Stimulated activated CD4-positive, alpha-beta T cell treated with anti-CD3 and anti-CD28 coated beads, TNF-alpha, amount 100 ng/mL, for 48 hours (primary cell): ENCODE measurements at places on chromosomes 13 and 19.

DNA sequence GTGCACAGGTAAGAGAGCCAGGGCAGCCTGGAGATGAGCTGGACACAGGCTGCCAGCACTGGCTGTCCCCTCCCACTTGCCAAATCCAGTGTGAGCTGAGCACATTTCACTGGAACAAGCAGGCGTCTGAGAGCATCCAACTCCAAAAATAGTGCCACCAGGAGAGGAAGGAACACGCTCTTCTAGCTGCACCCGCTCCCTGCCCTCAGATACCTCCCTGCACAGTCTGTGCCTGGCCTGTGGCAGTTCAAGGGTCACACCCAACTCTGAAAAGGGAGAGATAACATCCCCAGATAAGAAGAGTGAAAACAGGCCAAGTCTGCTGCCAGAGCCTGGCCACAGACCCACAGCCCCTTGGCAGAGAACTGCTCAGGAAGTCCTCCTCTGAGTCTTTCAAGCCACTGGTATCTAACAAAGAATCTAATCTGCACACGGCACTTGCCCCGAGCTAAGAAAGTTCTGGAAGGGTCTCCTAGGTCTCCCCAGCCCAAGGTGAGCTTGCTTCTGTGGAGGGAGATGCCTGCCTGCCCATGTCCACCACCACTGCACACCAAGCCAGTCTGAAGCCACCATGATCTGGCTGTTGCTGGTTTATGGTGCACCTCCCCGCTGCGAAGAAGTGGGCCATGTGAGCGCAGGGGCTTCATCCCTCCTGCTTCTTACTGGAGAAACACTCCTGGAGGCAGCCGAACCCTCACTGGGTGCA, 14.7 kb downstream of the ELL start:
- no peak for DNase-seq

GRCh38 chr19:14432791-14433553, at the start of gene PKN1:
Gene PKN1 (plus strand): TSS chr19:14433306. CDS start chr19:14433522, 216 bp downstream.
- no peak for DNase-seq

DNA sequence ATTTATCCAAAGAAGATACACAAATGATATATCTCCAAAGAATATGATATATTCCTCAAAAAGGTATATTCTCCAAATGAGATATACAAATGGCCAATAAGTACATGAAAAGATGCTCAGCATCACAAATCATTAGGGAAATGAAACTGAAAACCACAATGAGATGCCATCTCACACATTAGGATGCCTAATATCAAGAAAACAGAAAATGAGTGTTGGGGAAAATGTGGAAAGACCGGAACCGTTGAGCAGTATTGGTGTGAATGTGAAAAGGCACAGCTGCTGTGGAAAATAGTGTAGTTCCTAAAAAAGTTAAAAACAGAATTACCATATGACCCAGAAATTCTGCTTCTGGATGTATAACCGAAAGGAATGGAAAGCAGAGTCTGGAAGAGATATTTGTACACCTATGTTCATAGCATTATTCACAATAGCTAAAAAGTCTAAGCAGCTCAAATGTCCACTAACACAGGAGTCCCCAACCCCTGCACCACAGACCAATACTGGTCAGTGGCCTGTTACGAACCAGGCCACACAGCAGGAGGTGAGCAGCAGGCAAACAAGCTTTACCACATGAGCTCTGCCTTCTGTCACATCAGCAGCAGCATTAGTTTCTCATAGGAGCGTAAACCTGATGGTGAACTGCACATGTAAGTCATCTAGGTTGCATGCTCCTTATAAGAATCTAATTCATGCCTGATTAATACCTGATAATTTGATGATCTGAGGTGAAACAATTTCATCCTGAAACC, 291.9 kb downstream of the PCDH20 start:
- DNase-seq: no peak

DNA sequence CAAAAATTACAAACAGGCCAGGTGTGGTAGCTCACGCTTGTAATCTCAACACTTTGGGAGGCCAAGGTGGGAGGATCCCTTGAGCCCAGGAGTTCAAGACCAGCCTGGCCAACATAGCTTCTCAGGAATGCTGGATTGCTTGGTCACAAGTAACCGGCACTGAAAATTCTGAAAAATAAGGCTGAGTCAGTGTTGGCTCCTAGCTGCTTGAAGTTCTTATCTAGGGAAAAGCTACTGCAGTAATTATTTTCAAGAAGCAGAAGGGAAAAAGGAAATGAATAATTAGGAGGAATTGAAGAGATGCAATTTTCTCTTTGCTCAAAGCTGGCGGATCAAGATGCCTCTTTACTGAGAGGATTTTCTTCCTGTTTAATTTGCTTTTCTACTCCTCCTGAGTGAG, 75.0 kb upstream of the GTF3A start:
- no peak for DNase-seq

GRCh38 chr19:42363614-42364346, 26.3 kb downstream of the CNFN start:
- no peak for DNase-seq

GRCh38 chr13:36736119-36736726, 62.4 kb downstream of the SERTM1 start:
- DNase-seq: peak; percentile 20

- DNase-seq: no peak
Measured at GRCh38 chr19:30373593-30373992, 1.4 kb downstream of the ZNF536 start.

DNA sequence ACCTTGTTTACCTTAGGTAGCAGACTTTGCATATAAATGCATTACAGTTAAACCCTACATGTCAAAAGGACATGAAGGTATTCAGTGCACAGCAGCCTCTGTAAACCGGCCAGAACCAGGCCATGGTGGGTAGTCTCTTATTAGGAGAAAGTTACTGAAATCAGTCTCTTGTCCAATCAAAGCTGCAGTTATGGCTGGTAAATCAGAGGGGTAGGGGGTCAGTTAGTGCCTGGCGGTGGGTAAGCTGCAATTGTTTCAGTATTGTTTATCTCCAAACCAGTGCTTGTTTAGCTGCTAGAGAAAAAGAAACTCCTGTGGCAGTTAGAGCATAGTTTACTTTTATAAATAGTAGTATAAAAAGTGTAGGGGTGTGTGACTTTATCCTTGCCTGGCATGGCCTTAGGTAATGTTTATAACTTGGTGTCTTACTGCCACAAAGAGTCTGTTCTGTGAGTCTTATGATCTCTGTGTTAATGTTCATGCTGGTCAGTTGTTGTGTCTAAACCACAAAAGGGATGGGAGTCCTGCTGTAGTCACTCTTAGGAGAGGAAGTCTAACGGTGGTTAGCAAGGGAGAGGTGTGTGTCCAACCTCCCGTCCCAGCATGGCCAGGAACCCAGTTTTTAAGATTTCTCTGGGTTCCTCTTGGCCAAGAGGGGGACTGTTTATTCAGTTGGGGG, 28.0 kb downstream of the CHST8 start:
- DNase-seq: no peak

GRCh38 chr13:80900561-80900960, 559.6 kb upstream of the SPRY2 start:
- no peak for DNase-seq

GRCh38 chr19:13880059-13881043, 3.4 kb downstream of the NANOS3 start:
- peak; percentile 97 for DNase-seq

DNA sequence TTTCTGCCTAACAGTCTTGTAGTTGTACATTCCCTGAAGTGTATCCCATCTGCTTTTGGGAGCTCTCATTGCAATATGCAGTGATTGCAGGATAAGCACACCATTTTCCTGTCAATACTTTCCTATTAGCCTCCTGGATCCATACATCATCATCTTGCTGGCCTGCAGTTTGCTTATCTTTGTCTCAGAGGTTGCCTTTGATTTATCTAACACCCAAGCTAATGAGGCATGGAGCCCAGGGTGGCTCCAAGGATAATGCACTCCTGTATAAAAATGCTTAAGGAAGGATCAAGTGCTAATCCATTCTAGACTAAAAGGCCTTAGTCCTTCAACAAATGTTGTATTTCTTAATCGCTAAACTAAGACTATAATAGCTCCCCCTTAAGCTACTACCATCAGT, 161.6 kb upstream of the OBI1 start:
- DNase-seq: no peak

DNA sequence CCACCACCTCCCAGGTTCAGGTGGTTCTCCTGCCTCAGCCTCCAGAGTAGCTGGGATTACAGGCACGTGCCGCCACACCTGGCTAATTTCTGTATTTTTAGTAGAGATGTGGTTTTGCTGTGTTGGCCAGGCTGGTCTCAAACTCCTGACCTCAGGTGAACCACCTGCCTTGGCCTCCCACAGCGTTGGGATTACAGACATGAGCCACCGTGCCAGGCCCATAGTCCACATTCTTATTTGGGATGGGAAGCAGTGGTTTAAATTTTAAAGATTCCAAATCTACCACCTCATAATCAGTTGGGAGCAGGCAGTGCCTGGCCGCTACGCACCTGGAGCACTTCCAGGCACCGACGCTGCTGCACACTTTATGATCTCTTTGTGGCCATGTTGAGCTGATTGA, 160.6 kb upstream of the SOX1 start:
- no peak for DNase-seq

- DNase-seq: no peak
Measured at GRCh38 chr13:87078947-87079795, 592.0 kb upstream of the SLITRK5 start.

- peak; percentile 6 for DNase-seq
Measured at GRCh38 chr13:27619728-27620376, 477 bp downstream of the LNX2 start.

DNA sequence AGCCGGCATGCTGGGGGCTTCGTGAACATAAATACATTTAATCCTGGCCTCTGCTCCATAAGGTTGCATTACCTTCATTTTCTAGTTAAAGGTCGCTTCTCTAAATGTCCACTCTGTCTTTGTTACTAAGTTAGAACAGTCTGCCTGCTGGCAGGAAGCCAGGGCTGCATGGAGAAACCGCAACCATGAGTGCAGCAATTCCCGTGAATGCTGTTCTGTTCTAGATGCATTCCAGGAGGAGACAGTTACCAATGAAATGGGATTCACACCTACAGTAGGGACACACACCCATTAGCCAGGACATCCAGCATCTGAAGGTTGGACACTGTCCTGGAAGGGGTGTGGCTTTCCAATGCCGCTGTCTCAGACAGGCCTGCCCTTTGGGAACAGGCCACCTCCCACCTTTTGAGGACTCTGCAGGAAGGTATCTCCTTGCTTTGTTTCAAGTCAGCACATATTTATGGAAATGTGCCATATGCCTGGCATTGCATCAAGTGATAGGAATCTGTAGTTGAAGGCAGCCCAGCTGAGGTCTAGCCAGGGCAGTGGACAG, 129.7 kb downstream of the SLC7A1 start:
- no peak for DNase-seq

- DNase-seq: no peak
Measured at GRCh38 chr13:87884884-87885283, 213.7 kb downstream of the SLITRK5 start.

GRCh38 chr19:40281381-40282208, 3.5 kb downstream of the AKT2 start:
- no peak for DNase-seq

DNA sequence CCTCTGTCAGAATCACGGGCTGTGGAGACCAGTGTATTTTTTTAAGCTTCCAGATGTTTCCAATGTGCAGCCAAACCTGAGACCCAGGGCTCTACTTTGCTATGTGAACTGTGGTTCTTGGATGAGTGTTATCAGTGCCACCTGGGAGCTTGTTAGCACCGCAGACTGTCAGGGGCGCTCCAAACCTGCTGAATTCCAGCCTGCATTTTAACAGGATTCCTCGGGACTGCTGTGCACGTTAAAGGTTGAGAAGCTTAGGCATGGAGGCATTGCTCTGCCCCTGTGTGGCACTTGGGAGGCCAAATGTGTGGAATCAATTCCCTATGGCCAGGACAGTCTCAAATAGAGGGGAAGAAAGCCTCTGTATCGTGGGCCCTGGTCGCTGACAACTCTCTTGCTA, 80.3 kb downstream of the ANKRD10 start:
- no peak for DNase-seq

- DNase-seq: no peak
Measured at GRCh38 chr19:55146705-55147273, 2.2 kb downstream of the TNNT1 start.
